Neuronal stem cell (in vitro differentiated cells): ENCODE measurements at places on chromosomes 7 and 10.

DNA sequence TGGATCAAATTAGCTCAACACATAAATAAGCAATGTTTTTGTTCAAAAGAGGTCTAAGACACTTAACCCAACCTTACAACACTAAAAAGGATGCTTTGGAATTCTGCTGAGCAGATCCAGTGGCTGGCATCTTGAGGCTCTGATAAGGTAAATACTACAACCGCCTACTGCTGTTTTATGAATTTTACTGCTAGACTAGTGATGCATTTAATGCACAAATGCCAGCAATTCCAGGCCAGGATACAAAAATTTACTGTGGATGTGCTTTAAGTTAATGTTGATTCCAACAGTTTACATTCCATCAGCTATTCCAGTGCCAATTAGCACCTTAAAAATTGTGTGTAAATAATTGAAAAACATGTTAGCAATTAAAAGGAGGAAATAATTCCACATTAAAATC lies 261.3 kb downstream of the PARD3 start:
- no peak for DNase-seq

- DNase-seq: no peak
Observed at GRCh38 chr10:14507781-14508180, 177.1 kb upstream of the FRMD4A start.

GRCh38 chr7:44767134-44767911 lies 18.7 kb downstream of the ZMIZ2 start:
- no peak for DNase-seq

DNA sequence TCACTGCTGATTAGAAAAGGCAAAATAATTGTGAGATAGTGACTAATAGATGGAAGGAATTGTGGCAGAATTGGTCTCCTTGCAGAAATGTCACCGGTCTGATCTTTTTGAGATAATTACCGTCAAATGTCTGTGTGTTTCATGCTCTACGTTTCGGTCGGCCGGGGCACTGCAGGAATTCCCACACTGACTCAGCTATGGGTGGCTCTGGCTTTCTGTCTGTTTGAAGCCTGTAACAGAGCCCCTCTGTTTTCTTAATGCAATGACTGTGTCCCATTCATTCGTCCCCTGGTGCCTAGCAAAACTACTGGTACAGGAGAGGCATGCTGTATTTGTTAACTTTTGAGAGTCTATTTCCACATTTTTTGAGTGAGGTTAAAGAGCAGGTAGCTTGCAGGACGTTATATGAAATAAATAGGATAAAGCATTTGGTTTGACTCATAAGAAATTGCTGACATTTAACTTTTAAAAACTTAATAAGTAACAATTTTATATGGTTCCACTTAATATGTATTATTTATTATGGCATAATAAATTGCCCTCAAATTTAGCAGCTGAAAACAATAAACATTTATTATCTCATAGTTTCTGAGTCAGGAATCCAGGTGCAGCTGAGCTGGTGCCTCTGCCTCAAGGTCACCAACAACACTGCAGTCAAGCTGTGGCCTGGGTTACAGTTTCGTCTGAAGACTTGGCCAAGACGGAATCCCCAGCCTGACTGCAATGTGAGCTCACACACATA lies 53.3 kb upstream of the CTBP2 start:
- DNase-seq: no peak

DNA sequence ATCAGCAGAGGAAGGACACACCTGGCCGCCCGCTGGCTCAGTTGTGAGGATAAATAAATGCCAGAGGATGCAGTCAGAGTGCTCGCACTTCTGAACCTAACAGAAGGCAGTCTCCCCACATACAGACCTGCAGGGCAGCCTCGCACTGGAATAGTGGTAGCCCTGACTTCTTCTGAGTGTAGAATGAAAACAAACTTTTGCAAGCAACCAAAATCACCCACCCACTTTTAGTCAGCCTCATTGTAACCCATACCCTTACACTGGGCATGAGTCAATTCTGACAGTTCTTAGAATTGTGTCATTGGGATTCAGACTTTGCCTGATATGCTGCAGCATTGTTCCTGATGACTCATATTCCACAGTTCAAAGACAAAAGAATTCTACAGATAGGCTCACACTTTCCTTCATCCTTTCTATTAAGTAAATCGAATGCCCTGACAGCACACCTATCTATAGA lies 167.0 kb upstream of the CDK1 start:
- no peak for DNase-seq

DNA sequence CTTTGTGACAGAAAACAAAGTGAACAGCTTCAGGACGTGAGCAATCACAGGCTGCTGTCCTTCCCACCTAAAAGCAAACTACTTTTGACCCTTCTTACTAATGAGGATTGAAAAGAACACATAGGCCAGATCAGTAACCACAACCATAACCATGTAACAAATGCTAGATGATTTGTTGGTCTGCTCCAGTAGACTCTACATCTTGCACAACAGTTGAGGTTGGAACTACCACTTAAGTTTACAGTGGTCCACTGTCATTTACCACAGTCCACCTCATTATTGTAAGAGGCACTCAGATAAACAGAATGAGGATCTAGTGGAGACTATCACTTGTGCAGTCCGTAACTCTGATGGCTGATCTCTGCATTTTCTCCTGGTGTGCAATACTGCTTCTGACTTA lies 27.8 kb downstream of the NET1 start:
- DNase-seq: no peak

GRCh38 chr7:2971914-2972834 lies 71.5 kb downstream of the CARD11 start:
- DNase-seq: no peak
